ENCODE measurements at places on chromosomes 6 and 20.

DNA sequence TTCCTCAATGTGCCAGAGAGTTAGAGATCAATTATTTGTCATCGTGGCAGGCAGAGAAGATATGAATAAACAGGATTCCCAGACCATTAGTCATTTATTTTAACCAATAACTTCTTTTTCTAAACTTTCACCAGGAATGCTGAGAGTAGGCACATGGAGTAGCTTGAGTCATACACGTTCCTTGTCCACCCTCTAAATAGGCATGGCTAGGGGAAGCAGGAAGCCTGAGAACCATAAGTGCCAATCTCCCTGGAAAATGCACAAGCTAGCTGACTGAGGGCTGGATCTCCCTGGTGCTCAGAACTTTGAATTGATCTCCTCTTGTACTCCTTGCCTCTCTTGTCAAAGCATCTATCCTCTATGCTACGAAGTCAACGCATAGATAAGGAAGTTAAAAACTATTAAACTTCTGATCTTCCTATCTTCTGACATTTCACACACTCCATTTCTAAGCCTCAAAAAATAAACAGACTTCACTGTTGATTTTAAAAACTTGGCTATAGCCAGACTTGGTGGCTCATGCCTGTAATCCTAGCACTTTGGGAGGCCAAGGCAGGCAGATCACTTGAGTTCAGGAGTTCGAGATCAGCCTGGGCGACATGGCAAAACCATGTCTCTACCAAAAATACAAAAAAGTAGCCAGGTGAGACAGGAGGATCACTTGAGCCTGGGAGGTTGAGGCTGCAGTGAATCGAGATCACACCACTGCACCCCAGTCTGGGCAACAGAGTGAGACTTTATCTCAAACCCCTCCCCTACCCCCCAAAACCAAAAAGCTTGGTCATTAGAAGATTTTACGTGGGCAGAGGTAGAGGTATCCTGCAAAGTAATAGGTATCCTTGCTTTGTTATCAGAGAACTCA is 11.8 kb downstream of the ADTRP start:
- DNase-seq, result no peak

DNA sequence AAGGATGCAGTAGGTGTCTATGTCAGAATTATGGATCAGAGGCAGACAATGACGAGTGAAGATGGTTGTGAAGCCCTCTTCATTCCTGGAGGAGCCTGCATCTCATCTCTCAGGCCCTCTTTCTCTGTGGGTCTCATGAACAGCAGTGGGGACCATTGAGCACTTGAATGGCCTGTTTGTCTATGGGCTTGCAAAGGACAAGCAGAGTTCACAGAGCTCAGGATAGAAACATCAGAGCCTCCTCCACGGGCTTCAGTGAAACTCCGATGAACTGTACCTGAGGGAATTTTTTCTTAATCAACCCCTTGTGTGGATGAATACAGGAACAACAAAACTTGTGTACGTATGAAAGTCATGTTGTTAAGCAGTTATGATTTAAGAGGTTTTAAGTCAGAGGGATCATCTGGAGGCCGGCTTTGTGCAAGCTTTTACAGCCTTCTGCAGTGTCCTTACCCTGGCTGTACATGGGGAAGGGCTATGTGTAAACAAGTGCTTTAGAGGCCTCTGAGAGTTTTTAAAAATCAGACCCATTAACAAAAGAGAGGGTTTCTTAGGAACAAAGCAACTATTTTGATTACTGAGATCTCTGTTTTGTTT is 29.7 kb upstream of the PI16 start:
- no peak for DNase-seq

DNA sequence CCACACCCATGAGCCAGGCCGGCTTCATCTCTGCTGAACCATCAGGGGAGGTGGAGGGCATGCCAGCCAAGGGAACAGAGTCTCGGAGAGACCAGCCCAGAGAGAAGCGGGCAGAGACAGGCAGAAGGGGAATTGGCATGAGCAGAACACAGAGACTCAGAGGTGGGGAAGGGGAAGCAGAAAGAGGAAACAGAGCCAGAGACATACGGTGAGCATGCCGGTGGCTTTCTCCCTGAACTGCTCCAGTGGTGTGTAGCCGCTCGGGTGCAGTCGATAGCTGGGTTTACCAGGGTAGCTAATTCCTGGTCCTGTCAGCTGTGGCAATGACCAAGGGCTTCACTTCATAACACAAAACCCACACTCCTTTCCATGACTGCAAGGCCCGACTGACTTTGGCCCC is 83.6 kb upstream of the CCDC167 start:
- DNase-seq, result no peak

- no peak for DNase-seq
Measured at GRCh38 chr20:32536851-32537656, 48.1 kb downstream of the NOL4L start.

- no peak for DNase-seq
Measured at GRCh38 chr6:160927416-160927815, 64.2 kb upstream of the MAP3K4 start.
